Stimulated activated CD4-positive, alpha-beta T cell treated with anti-CD3 and anti-CD28 coated beads, Interleukin-15, amount 100 ng/mL, for 48 hours (primary cell): ENCODE measurements at places on chromosomes 12 and 14.

GRCh38 chr14:100122481-100123223 lies 36.8 kb downstream of the DEGS2 start:
- DNase-seq, result no peak

GRCh38 chr14:49961270-49962222 lies 68.7 kb downstream of the ARF6 start:
- DNase-seq, result no peak

- no peak for DNase-seq
Observed at GRCh38 chr14:91885839-91886238, 18.5 kb upstream of the TC2N start.

- DNase-seq, result no peak
Observed at GRCh38 chr12:85392508-85392907, 112.5 kb downstream of the ALX1 start.

GRCh38 chr12:67241482-67241881 lies 27.7 kb upstream of the CAND1 start:
- no peak for DNase-seq

DNA sequence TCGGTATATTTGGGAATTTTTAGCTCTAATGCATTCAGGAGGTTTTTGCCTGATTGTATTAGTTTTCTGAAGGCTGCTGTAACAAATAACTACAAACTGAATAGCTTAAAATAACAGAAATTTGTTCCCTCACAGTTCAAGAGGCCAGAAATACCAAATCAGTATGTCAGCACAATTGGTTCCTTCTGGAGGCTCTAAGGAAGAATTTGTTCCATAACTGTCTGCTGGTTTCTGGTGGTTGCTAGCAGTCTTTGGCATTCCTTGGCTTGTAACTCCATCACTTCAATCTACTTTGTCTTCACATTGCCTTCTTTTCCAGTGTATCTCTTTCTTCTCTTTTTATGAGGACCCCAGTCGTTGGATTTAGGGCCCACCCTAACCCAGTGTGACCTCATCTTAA lies 21.3 kb downstream of the TMTC3 start:
- DNase-seq, result no peak

DNA sequence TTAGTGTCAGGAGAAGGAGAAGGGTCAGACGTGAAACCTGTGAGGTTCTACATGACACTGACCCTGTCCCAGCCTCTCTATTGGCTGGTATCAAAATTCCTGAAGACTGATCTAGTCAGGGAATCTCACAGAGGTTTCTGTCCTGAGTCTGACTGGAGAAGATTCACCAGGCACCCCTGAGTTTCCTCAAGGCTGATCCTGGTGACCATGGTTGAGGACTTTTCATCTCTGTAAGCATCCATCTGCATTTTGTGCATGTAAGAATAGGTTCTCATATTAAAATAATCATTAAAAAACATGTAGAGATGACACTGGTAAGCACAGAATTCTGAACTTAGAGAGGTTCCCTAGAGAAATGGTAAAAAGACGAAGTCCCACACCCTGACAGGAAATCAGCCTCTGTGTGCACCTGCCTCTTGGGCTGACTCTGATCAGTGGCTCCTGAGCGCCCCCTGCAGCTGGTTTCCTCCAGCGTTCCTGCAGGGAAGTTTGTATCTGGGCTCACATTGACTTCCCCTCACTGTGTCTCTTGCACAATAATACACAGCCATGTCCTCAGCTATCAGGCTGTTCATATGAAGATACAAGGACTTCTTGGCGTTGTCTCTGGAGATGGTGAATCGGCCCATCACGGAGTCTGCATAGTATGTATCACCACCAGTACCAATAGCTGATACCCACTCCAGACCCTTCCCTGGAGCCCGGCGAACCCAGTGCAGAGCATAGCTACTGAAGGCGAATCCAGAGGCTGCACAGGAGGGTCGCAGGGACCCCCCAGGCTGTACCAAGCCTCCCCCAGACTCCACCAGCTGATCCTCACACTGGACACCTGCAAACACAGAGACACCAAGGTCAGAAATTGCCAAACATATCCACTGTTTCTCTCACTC lies 991.9 kb downstream of the TMEM121 start:
- DNase-seq, result peak; percentile 62

- DNase-seq, result no peak
Observed at GRCh38 chr12:14473707-14474287, 93.9 kb downstream of the PLBD1 start.

GRCh38 chr14:50792634-50793068 lies 38.3 kb downstream of the NIN start:
- DNase-seq, result no peak

- DNase-seq, result no peak
Observed at GRCh38 chr12:131702573-131702877, 8.4 kb upstream of the SFSWAP start.

DNA sequence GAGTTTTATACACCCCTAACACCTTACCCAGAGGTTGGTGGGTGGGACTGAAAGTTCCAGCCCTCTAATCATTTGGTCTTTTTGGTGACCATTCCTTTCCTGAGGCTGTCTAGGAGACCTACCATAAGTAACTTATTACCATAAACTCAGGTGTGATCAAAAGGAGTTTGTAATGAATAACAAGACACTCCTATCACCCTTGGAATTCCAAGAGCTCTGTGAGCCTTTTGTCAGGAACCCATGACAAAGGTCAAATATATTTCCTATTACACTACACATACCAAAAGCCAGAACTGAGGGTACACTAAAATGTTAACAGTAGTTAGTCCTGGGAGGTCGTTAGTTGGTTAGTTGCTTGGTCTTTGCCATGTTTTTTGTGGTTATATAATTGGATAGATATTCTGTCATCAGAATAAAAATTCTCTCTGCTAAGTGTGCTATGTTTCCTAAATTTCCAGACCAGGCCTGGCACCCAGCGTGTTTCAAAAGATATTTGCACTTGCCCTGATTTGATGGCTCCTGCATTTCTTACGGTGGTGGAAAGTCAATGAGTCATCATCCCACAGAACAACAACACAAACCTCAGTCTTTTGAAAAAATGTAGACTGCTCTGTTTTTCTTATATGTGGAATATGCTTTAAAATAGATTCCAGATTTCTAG lies 27.0 kb upstream of the AKAP5 start:
- DNase-seq, result no peak

DNA sequence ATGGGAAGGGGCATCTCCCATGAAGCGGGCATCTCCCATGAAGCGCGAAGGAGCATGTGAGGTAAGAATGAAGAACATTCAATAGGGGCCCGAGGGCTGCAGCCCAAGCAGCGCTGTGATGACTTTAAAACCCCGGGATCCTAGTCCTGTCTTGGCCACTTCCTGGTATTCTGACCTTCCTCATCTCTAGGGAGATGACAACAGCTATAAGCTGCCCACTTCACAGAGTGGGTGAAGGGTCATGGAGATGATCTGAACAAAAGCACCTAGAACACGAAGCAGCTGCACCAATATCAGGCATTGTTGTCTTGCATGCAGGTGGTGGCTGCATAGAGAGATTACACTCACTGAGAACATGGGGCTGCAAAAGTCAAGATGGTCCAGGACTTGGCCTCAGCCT lies 64.5 kb downstream of the SPTB start:
- DNase-seq, result no peak

- DNase-seq, result no peak
Observed at GRCh38 chr12:58513852-58514251, 406.5 kb downstream of the LRIG3 start.

GRCh38 chr14:60184146-60184904 lies 19.1 kb upstream of the DHRS7 start:
- DNase-seq, result no peak

GRCh38 chr14:91331721-91332120 lies 85.9 kb downstream of the CCDC88C start:
- DNase-seq, result no peak

- DNase-seq, result no peak
Observed at GRCh38 chr14:98269533-98269932, 1002.5 kb downstream of the BCL11B start.

- no peak for DNase-seq
Observed at GRCh38 chr12:108751821-108752220, 20.5 kb upstream of the CORO1C start.

DNA sequence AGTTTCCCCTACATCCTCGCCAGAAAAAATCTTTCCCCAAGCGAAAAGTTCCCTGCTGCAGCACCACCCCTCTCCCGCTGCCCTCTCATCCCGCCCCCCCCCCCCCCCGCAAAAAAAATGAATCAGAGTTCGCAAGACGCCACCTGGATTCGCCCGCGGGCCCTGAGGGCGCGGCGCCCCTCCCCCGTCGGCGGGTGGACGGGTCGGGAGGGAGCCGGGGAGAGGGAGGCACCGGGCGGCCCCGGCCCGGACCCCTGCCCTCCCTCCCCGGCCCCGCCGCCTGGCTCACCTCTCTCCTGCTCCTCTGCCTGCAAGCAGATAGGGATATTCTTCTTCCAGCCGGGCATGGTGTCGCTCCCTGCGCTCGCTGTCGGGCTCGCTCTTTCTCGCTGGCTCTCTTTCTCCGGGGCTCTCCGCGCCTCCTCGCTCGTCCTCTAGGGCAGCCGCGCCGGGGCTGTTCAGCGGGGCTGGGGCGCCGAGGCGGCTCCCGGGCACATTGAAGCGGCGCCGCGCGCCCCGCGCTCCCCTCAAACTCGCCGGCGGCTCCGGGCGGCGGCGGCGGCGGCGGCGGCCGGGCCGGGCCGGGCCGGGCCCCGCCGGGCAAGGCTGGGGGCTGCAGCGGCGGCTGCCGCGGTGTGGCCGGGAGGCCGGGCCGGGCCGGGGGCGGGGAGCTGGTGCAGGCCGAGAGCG lies 200.3 kb upstream of the CAND1 start:
- DNase-seq, result no peak

DNA sequence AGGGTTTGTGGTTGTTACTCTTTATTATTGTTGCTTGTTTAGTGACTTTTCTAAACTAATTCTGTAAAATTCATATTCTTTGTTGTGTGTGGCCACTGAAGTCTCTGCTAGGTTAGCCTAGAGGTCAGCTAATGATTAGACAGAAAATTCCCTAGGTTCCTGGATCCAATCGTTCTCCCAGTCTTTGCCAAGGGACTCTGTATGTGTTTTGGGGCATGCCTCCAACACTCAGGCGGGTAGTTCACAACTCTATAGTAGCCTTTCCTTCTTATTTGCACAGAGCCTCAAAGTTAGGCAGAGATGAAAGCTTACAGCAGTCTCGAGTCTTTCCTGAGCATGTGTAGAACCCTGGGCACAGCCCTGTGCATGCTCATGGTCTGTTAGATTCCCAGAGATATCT lies 32.7 kb upstream of the RIN3 start:
- DNase-seq, result no peak

DNA sequence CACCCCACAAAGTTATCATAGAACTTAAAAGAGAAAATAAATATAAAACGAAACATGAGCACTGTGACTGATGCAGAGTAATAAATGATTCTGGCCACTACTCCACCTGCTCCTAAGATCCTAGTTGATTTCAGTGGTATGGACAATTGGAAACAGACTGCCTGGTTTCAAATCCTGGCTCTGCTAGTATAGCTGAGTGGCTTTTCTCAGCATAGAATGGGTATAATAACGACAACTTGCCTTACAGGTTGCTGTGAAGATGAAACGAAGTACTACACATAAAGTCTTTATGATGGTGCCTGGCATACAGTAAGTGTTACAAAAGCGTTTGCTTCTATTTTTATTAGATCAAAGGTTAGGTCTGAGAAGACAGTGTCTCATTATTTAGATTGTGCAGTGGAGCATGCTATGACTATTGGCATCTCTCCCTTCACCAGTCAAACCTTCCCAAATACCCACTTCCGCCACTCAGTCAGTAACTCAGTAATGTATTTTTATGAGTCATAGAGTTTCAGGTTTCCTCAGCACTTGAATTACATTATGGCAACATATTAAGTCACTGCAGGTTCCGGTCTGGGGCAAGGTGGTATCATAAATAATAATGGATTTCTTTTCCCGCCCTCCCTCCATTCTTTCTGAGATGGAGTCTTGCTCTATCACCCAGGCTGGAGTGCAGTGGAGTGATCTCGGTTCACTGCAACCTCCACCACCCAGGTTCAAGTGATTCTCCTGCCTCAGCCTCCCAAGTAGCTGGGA lies 29.7 kb upstream of the NR2C1 start:
- peak; percentile 34 for DNase-seq

- no peak for DNase-seq
Observed at GRCh38 chr12:46386360-46386867, 13.8 kb upstream of the SLC38A2 start.

DNA sequence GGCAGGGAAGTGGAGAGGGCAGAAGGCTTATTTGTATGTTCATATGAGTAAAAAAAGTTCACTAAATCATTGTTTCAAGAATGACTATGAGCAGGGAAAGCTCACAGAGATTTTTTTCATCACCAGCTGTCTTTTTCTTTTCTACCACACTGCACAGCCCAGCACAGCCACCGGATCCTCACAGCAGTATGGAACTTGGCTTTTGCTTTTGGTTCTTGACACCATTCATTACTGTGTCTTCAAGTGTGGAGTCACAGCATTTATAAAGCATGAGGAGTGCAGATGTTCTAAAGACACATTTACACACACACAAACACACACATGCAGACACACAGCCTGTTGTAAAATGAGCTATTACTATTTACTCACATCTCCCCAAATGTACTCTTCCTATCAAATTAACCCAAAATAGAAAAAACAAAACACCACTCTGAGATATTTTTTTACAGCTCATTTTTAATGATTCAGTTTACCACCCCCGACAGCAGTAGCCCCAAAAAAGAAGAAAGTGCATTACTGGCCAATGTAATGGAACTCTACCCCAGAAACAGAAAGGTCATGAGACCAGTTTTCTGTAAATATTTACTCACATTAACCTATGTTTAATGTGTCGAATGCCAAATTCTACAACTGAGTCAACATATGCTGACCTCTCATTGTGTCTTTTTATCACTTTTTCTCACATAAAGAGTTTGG lies 60.5 kb downstream of the BTG1 start:
- no peak for DNase-seq

GRCh38 chr14:94771906-94772490 lies 2.1 kb upstream of the GSC start:
- no peak for DNase-seq

- no peak for DNase-seq
Observed at GRCh38 chr12:92485351-92486348, 217.1 kb upstream of the PLEKHG7 start.

GRCh38 chr12:3333583-3333982 lies 157.4 kb upstream of the PRMT8 start:
- DNase-seq, result no peak

DNA sequence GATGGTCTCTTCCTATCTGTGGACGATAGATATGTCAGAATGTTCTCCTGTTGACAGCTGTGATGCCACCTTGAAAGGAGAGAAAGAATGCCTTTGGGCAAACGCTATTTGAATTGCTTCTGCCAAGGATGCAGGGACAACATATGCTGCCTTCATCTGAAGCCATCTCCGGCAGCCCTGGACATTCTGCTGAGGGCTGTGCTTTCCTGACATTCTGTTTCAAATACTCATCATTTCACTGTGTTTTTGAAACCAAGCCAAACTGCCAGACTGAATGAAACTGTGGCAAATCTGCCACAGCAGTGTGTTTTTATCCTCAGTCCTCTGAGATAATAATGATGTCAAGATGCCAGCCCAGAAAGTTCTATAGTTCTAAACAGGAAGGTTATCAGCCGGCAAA lies 85.8 kb upstream of the BCAT1 start:
- no peak for DNase-seq

GRCh38 chr14:65106736-65107135 lies 4.4 kb upstream of the MAX start:
- DNase-seq, result no peak

GRCh38 chr12:47885012-47885501 lies 19.7 kb downstream of the VDR start:
- peak; percentile 88 for DNase-seq

- DNase-seq, result no peak
Observed at GRCh38 chr12:65876898-65877721, 52.8 kb downstream of the HMGA2 start.

- no peak for DNase-seq
Observed at GRCh38 chr14:81537193-81537592, 3.5 kb upstream of the SEL1L start.

- DNase-seq, result no peak
Observed at GRCh38 chr12:100356644-100357223, at the start of gene SLC17A8. SLC17A8 (plus strand) TSS chr12:100357074; CDS start chr12:100357392, 318 bp downstream.
